ENCODE measurements at places on chromosomes 7 and 10. TPM values are rescaled to one million over a fixed set of nuclear protein-coding genes. Genes with fewer than 3 reads are reported as not detected.

- no peak overlapping the region for H3K27ac ChIP-seq
- no peak overlapping the region for H3K4me3 ChIP-seq
- H3K4me1 ChIP-seq: no peaks in the 10 kb centered on the region
- no peaks in the 10 kb centered on the region for H3K27me3 ChIP-seq
Observed at GRCh38 chr10:83127942-83128575, 1011.2 kb upstream of the GHITM start.

DNA sequence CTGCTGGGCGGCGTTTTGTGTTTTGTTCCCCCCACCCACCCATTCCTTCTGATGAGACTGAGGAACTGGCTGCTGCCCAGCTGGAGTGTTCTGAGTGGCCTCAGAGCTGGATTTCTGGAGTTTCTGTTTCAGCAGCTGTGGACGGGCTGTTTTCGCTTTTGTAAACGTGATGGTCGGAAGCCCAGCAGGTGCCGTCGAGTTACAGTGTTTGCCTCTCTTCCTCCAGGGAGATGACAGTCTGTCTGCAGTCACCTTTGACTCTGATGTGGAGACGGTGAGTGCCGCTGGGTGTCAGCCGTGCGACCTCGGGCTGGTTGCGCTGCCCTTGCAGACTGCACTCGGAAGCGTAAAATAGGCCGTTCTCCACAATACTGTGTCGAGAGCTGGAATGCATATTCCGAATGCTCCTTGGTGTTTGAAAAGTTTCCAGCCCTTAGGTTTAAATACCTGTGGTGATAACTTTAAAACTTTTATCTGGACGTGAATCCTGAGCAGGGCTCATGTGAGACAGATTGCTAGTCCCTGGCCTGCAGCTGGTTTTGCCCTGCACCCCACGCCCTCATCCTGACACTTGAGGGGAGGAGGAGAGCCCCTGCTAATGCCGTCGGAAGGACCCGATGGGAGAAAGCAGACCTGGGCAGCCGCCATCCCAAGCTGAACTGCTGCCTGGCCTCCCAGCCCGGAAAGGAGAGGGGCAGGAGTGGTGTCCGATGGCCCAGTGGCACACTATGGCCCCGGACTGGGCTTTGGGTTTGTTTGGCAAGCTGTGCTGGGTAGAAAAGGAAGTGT is 8.3 kb downstream of the IQCE start:
- peak overlapping the region; percentile 74 for H3K27ac ChIP-seq
- peaks cover 2% of the 10 kb centered on the region for H3K36me3 ChIP-seq
- DNase-seq: peak; percentile 82

DNA sequence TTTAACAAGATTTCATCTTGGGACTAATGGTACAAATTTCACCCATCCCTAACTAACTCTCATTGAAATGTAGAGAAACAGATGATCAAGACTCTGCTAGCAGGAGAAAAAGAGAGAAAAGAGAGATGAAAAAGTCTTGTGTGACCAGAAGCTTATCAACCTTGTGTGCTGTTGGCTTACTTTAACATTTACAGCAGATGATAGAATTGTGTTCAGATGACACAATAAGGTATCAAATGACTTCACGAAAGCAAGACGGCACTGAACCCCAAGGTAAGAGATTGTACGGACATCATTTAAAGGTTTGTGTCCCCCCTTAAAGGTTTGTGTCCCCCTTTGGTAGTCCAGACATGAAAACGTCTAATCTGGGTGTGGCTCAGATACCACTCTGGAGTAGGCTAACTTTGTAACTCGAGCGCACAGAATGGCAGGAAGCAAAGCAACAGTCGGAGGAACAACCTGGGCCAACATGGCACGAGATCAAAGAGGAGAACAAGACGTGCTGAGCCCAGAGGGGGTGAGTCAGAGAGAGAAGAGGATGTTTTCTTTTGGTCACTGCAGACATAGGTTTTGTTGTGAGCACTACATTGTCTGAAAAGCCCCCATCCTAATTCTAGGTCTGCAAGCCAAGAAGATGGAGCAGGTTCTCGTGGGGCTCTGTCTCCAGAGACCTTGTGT is 10.4 kb upstream of the LMBR1 start:
- peaks cover 8% of the 10 kb centered on the region for H3K4me1 ChIP-seq
- peak overlapping the region; percentile 2 for H3K27ac ChIP-seq
- DNase-seq: peak; percentile 38
- H3K36me3 ChIP-seq: no peaks in the 10 kb centered on the region
- H3K27me3 ChIP-seq: no peaks in the 10 kb centered on the region

GRCh38 chr10:48343921-48344598 is 37.6 kb downstream of the MAPK8 start:
- H3K4me3 ChIP-seq: no peak overlapping the region
- DNase-seq: no peak
- peaks cover 14% of the 10 kb centered on the region for H3K4me1 ChIP-seq
- H3K36me3 ChIP-seq: peaks cover 24% of the 10 kb centered on the region
- no peaks in the 10 kb centered on the region for H3K27me3 ChIP-seq

- H3K4me1 ChIP-seq: no peaks in the 10 kb centered on the region
- H3K36me3 ChIP-seq: no peaks in the 10 kb centered on the region
- H3K27me3 ChIP-seq: peaks cover 13% of the 10 kb centered on the region
- H3K27ac ChIP-seq: no peak overlapping the region
Observed at GRCh38 chr10:83943049-83943448, 196.3 kb upstream of the GHITM start.

- H3K27ac ChIP-seq: no peak overlapping the region
- no peak overlapping the region for H3K4me3 ChIP-seq
- no peaks in the 10 kb centered on the region for H3K36me3 ChIP-seq
- H3K27me3 ChIP-seq: no peaks in the 10 kb centered on the region
Observed at GRCh38 chr10:103457896-103458583, 660 bp downstream of the CALHM1 start.

DNA sequence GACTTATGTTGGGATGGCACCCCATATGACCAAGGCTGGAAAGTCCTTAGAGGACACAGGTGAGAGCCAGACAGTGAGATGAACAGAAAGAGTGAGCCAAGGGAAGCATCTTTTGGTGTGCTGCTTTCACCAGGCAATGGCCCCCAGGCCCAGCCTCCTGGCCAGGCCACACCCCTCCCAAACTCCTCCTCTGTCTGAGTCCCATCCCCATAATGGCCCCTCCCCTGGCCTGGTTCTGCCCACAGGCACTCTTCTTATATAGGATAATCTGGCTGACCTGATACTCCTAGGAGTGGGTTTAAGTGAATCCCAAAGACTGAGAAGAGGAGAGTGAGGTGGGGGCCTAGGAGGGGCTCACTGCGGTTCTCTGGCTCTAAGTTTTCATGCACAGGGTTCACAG is 252.5 kb downstream of the RPS24 start:
- H3K27me3 ChIP-seq: no peaks in the 10 kb centered on the region
- DNase-seq: no peak
- no peak overlapping the region for H3K27ac ChIP-seq
- H3K36me3 ChIP-seq: no peaks in the 10 kb centered on the region
- no peak overlapping the region for H3K4me3 ChIP-seq

DNA sequence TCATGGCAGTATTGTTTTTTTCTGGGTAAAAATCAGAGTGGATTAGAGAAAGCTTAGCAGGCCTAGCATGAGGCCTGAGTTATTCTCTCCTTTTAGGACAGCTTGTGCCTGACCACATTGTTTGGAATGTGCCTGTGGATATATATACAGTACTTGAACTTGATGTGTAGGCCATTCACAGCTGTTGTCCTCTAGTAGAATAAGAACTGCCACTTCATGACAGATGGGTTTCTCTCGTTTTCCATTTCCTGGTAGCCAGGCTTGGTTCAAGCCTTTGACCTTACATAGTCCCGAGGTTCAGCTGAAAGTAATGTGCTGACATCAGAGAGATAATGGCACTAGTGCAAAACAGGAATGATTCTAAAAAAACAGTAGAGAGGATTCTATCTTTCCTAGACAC is 473.9 kb downstream of the AUTS2 start:
- no peaks in the 10 kb centered on the region for H3K27me3 ChIP-seq
- no peak overlapping the region for H3K27ac ChIP-seq
- H3K36me3 ChIP-seq: no peaks in the 10 kb centered on the region
- H3K4me1 ChIP-seq: no peaks in the 10 kb centered on the region
- H3K4me3 ChIP-seq: no peak overlapping the region

DNA sequence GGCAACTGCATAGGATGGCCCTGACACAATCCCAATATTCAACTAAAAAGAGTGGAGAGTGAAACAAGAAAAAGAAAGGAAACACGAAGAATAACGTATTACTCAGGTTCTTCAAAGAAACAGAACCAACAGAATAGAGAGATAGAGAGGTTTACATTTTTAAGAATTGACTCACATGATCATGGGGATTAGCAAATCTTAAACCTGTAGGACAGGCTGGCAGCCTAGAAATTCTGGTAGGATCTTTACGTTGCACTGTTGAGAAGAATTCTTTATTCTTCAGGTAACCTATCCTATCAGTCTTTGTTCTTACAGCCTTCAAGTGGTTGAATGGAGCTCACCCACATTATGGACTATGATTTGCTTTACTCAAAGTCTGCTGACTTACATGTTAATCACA is 103.9 kb downstream of the AASS start:
- no peak overlapping the region for H3K27ac ChIP-seq
- H3K4me1 ChIP-seq: no peaks in the 10 kb centered on the region
- H3K27me3 ChIP-seq: no peaks in the 10 kb centered on the region
- no peak overlapping the region for H3K4me3 ChIP-seq

DNA sequence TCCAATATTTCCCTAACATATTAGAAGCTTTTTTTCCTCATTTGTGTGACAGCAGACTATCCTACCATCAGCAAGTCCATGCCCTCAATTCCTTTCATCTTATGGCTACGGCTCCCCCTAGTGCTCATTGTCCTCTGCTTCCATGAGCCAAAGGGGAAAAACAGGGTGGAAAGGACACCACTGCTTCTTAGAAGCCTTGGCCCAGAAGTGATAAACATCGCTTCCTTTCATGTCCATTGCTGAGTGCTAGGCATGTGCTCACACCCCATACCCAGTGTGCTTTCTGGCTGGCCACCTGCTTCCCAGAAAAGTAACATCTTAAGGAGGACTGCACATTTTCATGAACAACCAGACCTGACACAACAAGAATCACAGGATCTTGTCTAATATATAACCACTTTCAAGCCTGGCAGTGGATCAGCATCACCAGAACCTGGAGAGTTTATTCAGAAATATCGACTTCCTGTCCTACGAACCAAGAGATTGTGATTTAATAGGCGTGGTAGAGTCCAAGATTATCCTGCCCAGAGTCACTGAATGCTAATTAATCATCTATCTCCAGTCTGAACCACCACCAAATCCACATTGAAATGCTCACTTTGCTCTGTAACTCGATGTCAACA is 650.5 kb upstream of the SORCS1 start:
- H3K4me1 ChIP-seq: no peaks in the 10 kb centered on the region
- H3K27me3 ChIP-seq: no peaks in the 10 kb centered on the region
- no peak overlapping the region for H3K27ac ChIP-seq
- H3K36me3 ChIP-seq: no peaks in the 10 kb centered on the region
- DNase-seq: peak; percentile 10

CLIP2 gene
- 1.8 TPM for total RNA-seq

TAS2R3 gene
- 0.69 TPM for total RNA-seq

WEE2 gene
- total RNA-seq: not detected

MSMB gene
- total RNA-seq: not detected

ITGA8 gene
- not detected for total RNA-seq

All from activated CD4-positive, alpha-beta T cell treated with anti-CD3 and anti-CD28 coated beads for 36 hours (primary cell).